Skeletal muscle cell (primary cell): ENCODE measurements at places on chromosomes 4 and X.

DNA sequence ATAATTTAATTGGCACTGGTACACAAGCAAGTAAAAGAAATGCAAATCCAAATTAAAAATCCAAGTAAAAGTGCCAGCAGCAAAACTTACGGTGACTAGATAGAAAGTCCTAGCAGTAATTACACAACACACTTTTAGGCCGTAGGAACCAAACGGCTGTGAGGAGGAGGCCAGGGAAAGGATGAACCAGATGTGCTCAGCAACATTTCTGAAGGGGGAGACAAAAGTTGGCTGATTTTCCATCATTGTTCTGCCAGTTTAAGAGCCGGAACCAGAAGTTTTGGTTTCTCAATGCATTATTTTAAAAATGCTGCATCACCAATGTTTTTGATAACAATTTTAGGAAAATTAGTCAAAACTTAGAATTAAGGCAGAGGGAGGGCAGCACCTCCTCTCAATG is 68.7 kb upstream of the ENPP6 start:
- DNase-seq: no peak

GRCh38 chr4:9602389-9602914 is 158.2 kb downstream of the DEFB131A start:
- DNase-seq: no peak

GRCh38 chr4:72496119-72496518 is 72.9 kb downstream of the ADAMTS3 start:
- DNase-seq: no peak

DNA sequence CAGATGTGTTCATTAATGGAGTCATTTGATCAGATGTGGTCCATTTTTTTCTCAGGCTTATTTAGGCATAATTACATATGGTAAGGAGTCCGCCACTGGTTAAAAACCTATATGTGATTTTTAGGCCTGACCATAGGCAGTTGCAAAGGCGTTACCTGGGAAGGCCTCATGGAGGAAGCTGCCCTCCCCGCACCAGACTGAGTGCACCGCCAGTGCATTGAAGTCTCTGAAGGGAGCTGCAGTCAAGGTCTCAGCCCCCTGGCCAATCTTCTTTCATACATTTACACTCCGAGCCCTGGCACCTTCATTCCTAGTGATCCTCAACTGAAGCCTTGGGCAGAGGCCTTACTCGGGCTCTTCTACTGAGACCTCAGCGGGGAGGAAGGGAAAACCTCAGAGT is 898.2 kb upstream of the AGA start:
- no peak for DNase-seq

GRCh38 chrX:129577877-129578276 is 37.8 kb downstream of the OCRL start:
- no peak for DNase-seq

- DNase-seq: no peak
Observed at GRCh38 chr4:151094290-151094751, 5.1 kb upstream of the RPS3A start.

- no peak for DNase-seq
Observed at GRCh38 chrX:13090027-13090338, 45.6 kb upstream of the FAM9C start.

- DNase-seq: no peak
Observed at GRCh38 chr4:148539387-148539786, 97.2 kb upstream of the NR3C2 start.
